ENCODE measurements at places on chromosomes 11 and 22. TPM values are rescaled to one million over a fixed set of nuclear protein-coding genes. Genes with fewer than 3 reads are reported as not detected.

SYT12 gene
- 0.47 TPM for total RNA-seq

PRODH gene
- 60.5 TPM for total RNA-seq

MYH9 gene
- total RNA-seq: 288 TPM

DNA sequence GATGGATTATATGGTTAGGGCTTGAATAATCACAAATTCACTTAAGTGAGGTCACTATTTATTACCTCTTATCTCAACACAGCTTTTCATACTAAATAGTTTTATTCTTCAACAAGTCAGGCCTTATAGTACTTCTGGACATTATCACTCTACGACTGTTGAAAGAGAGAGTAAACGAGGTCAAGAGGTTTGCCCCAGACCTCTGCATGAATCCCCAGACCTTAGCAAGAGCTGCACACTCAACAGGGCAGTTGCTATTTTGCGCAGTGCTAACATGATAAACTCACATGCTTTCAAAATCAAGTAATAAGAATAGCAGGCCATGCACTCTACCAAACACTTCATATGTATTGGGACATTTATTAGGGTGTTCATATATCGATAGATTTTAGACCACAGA, 60.5 kb downstream of the DDI1 start:
- no peaks in the 10 kb centered on the region for H3K4me1 ChIP-seq
- no peak for DNase-seq
- no peak overlapping the region for H3K4me3 ChIP-seq
- H3K36me3 ChIP-seq: no peaks in the 10 kb centered on the region

- H3K4me1 ChIP-seq: no peaks in the 10 kb centered on the region
- H3K4me3 ChIP-seq: no peak overlapping the region
- H3K27me3 ChIP-seq: no peaks in the 10 kb centered on the region
- H3K27ac ChIP-seq: no peak overlapping the region
- H3K36me3 ChIP-seq: no peaks in the 10 kb centered on the region
Observed at GRCh38 chr22:32900886-32901635, 99.6 kb downstream of the TIMP3 start.

GRCh38 chr11:69913591-69914285, 94.5 kb upstream of the FGF3 start:
- H3K4me3 ChIP-seq: no peak overlapping the region
- H3K36me3 ChIP-seq: no peaks in the 10 kb centered on the region
- peak; percentile 30 for DNase-seq
- no peaks in the 10 kb centered on the region for H3K4me1 ChIP-seq
- H3K27ac ChIP-seq: no peak overlapping the region
- peaks cover 20% of the 10 kb centered on the region for H3K27me3 ChIP-seq

- peaks cover 42% of the 10 kb centered on the region for H3K27me3 ChIP-seq
- H3K36me3 ChIP-seq: no peaks in the 10 kb centered on the region
- peak; percentile 75 for DNase-seq
- no peaks in the 10 kb centered on the region for H3K4me1 ChIP-seq
- H3K27ac ChIP-seq: no peak within 1 kb of the TSS
- H3K4me3 ChIP-seq: peak within 1 kb of the TSS; percentile 67
Observed at GRCh38 chr11:15114501-15115475, at the start of gene INSC. Gene INSC (plus strand): TSS chr11:15114923. CDS start chr11:15149175, 34,252 bp downstream.

GRCh38 chr11:47552056-47552565, 821 bp downstream of the CELF1 start:
- no peaks in the 10 kb centered on the region for H3K4me1 ChIP-seq
- peaks cover 35% of the 10 kb centered on the region for H3K36me3 ChIP-seq
- H3K4me3 ChIP-seq: peak overlapping the region; percentile 88
- no peaks in the 10 kb centered on the region for H3K27me3 ChIP-seq
- peak overlapping the region; percentile 65 for H3K27ac ChIP-seq
- DNase-seq: peak; percentile 80

DNA sequence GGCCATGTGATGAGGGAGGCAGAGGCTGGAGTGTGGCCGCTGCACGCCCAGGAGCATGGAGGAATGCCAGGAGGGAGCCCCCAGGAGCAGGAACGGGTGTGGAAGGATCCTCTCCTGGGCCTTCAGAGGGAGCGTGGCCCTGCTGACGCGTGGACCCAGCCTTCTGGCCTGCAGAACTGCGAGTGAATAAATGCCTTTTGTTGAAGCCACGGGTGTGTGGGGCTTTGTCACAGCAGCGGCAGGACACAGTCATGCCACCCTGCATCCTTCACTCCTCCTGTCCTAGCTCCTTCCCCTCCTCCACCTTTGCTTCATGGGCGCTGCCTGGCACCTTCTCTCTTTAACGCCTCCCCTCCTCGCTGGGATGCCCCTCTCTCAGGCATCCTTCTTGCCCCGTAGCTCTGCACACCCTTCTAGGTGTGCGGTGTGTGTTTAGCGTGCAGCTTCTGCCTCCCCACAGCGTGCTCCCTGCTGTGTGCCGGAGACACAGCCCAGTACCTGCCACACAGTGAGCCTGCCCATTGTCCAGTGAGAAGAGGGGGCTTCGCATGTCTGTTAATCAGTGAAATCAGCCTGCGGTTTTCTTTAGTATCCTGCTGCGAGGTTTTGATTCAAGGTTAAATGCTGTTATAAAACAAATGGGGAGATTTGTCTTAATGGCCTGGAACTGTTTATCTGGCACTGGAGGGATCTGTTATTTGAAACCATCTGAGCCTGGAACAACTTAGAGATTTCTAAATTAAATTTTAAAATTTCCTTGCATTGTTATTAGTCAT, 459.6 kb downstream of the TBC1D22A start:
- no peak overlapping the region for H3K27ac ChIP-seq
- no peak for DNase-seq
- H3K4me1 ChIP-seq: no peaks in the 10 kb centered on the region
- H3K4me3 ChIP-seq: no peak overlapping the region
